HT-29 (cell line): ENCODE measurements at places on chromosomes 6 and 20. TPM values are rescaled to one million over a fixed set of nuclear protein-coding genes. Genes with fewer than 3 reads are reported as not detected.

GFOD1 gene
- total RNA-seq = 13.3 and 13.5 TPM in 2 replicates

DNA sequence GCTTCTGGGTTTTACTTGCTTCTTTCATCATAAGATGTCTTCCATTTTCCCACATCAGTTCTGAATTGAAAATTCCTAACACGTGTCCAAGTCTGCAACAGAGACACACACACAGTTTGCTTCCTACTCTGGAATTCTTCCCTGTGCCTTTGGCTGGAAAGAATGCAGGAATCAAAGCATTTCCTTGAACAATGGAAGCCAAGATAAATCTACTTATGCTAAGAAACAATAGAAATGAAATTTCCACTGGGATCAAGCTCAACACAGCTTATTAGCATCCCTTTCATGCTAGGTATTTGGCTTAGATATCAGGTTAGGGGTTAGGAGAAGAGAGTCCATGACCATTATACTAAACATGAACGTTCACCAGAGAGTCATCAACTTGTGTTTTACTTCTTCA lies 101.1 kb upstream of the SCAF8 start:
- DNase-seq = no peak

- no peak for DNase-seq
Measured at GRCh38 chr20:10129749-10130148, 88.9 kb upstream of the SNAP25 start.

GRCh38 chr6:10312445-10312844 lies 102.4 kb downstream of the TFAP2A start:
- DNase-seq = no peak

GRCh38 chr6:28896505-28897368 lies 27.0 kb downstream of the TRIM27 start:
- peak; percentile 80 for DNase-seq

PNPLA1 gene
- 0.23 and 0.38 TPM in 2 replicates for total RNA-seq

GRCh38 chr6:117955684-117956256 lies 48.7 kb downstream of the SLC35F1 start:
- no peak for DNase-seq

DNA sequence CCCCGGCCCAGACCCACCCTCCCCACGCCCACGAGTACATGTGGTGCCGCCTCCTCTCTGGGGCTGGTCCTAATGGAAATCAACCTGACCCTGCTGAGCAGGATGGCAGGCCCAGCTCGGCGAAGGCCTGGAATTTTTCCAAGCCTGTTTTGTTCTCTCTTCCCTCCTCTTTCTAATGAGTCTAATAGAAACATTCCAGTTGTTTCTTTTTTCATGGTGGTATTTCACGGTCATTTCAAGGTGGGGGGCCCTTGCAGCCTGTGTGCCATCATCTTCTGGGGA lies 16.6 kb downstream of the SMOC2 start:
- DNase-seq = no peak

GRCh38 chr6:94478133-94479005 lies 1059.0 kb upstream of the EPHA7 start:
- no peak for DNase-seq

RIPPLY2 gene
- total RNA-seq = not detected in 2 replicates

DNA sequence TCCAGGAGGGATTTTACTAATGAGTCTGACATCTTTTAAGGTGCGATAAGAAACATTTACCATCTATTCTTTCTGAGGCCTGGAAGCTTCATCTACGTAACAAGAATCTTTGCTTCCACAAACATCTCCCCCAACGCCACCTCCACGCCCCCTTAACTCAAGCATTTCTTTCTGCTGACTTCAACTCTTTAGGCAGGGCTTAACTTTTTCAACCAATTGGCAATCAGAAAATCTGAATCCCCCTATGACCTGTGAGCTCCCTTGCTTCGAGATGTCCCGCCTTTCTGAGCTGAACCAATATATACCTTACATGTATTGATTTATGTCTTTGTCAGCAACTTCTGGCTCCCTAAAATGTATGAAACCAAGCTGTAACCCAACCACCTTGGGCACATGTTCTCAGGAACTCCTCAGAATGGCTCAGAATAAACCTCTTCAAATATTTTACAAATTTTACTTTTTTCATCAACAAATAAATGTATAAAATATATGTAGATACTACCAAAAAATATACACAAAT lies 11.5 kb downstream of the OR2H2 start:
- no peak for DNase-seq

GRCh38 chr6:161359618-161359945 lies 85.7 kb upstream of the AGPAT4 start:
- DNase-seq = no peak

DNA sequence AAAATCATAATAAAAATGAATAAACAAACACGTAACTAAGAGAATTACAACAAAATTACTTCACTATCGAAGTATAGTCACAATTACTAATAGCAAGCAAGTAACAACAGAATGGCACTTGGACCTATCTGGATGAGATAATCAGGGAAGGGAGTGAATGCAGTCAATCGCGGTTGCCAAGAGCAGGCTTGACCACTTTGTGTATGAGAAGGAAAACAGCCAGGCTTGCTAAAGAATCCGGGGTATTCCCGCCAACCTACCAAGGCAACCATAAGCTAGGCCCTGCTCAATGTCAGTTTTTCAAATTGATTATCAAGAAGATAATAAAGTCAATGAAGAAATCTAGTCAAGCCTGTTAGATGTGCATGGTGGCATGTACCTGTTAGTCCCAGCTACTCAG lies 39.7 kb downstream of the PXDC1 start:
- no peak for DNase-seq

AARS2 gene
- 27.7 and 30.6 TPM in 2 replicates for total RNA-seq
